Cerebellar nuclear complex (tissue), 1 donor: ENCODE measurements at places on chromosomes 12 and 14.

DNA sequence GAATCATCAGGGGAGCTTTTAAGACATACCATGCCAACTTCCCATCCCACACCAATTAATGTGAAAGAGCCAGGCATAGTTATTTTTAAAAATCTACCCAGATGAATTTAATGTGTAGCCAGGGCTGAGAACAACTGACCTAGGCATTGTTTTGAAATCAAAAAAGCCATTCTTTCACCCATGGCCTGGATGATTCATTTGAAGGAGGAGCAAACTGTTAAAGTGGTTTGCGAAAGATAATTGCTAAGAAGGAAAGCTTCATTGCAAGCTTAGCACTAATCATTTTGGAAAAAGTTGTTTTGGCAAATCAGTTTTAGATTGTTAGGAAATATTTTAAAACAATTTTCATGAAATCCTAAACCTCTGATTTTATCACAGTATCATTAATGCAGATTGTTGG, 2.1 kb upstream of the GTSF1 start:
- no peak for DNase-seq

GRCh38 chr12:83666690-83667089, 980.0 kb downstream of the TMTC2 start:
- no peak for DNase-seq

GRCh38 chr12:27970401-27971120, 2.0 kb downstream of the PTHLH start:
- DNase-seq = no peak

GRCh38 chr14:69246331-69246730, 13.6 kb upstream of the GALNT16 start:
- no peak for DNase-seq

- DNase-seq = no peak
Observed at GRCh38 chr14:40847480-40847879, 759.2 kb upstream of the LRFN5 start.

- no peak for DNase-seq
Observed at GRCh38 chr12:105393587-105393986, 63.1 kb downstream of the C12orf75 start.

GRCh38 chr14:104770851-104771272, 17.9 kb downstream of the SIVA1 start:
- DNase-seq = no peak

DNA sequence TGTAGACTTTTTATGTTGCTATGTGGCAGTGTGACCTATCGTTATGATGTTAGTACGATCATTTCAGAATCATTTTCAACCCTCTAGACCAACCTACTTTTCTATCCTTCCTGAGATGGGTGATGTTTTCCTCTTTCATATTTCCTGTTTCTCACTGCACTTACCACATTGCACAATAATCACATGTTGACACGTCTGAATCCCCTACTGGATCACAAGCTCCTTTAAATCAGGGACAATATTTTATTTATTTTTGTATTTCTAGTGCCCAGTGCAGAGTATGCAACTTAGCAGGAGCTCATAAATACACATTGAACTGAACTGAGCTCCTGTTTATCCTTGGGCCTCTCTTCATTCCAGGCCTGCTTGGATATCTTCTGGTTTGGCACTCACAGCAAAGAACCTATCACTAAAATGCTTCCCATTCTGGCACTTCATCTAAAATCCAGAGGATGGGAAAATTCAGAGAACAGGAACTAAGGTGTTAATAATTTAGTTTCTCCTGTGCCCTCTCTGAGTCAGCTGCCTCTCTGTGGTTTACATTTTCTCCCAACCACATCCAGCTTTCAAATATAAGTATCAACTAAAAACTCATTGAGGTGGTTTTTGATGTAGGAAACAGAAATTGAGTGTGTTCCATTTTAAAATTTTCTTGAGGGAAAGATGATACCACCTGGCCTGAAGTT, 69.4 kb upstream of the DYRK2 start:
- DNase-seq = no peak

DNA sequence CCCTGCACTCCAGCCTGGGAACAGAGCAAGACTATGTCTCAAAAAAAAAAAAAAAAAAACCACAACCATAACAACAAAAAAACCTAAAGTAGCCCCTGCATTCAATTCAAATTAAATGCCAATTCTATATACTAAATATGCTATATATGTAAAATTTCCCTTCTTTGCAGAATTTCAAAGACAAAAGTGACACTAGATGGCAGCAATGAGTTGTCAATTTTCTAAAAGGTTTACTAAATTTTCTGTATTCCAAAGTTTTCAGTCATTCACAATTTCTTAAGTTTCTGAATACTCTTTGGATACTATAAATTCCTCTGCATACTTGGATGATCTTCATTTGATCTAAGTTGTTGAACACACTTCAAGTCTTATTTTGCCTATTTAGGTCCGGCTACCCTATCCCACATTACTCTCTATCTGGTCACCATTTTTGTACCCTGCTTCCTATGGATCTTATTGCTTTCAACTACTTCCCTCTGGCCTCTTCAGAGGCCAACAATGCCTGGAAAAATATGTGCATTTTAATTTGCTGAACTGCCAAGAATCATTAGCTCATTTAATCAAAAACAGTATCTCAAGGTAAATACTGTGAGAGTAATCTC, 27.9 kb downstream of the HNRNPC start:
- DNase-seq = no peak

DNA sequence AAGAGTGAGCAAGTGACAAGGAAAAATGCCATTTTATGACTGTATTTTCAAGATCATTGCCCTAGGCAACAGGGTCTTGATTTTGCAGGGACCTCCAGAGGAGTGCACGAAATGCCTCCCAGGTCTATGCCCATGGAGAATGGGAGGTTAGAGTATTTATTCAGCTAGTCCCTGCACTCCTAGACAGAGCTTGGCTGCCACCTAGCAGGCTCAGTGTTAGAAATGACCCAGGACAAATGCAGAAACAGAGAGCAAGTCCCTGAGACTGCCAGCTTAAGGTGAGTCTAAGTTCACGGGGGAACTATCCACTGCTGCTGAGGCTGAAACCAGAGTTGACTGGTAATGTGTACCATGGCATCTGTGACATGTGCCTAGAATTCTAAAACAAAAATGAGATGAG, 506.4 kb downstream of the MED13L start:
- no peak for DNase-seq

DNA sequence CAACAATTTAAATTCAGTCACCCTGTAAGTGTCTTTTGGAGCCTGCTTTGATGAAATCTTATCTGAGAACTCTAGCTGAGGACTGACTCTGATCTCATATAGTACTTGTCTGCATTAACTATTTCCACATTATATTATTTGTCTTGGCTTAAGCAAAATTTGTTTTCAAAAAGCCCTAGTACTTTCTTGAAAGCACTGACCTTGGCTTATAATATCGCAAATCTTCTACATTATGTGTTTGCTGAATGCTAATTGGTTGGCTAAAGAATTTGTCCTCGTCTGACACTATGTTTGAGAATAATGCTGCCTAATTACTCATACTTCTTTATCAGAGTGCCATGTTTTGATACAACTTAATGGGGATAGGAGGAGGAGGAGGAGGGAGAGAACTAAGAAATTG, 46.9 kb upstream of the FLRT2 start:
- DNase-seq = no peak

DNA sequence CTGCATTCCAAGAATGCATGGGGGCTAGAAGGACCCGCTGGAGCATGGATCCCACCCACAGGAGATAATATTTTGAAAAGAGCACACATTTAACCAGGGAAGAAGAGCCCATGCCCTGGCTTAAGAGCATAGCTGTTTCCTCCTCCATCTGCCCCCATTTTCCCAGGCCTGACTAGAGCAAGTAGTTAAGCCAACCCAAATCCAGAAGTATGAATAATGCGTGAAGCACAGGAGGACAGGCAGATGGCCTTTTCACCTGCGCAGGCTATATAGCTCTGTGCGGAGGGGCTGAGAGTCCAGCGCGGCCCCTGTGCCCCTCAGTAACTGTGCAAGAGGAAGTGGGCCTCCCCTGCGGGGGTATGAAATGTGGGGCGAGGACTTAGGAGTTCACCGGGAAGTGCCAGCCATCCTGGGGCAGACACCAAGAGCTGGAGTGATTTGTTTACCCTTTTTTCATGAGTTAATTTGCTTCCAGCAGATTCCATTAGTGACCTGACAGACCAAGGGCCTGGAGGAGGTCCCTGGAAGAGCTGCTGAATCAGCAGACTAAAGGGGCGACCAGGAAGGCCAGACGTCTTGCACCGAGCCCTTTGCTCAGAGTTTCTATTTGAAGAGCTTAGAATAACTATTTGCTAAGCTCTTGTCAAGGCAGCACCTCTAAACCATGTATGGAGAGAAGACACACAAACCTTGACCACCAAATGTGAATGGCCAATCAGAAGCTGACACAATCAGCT, 37.2 kb downstream of the DPF3 start:
- DNase-seq = no peak

DNA sequence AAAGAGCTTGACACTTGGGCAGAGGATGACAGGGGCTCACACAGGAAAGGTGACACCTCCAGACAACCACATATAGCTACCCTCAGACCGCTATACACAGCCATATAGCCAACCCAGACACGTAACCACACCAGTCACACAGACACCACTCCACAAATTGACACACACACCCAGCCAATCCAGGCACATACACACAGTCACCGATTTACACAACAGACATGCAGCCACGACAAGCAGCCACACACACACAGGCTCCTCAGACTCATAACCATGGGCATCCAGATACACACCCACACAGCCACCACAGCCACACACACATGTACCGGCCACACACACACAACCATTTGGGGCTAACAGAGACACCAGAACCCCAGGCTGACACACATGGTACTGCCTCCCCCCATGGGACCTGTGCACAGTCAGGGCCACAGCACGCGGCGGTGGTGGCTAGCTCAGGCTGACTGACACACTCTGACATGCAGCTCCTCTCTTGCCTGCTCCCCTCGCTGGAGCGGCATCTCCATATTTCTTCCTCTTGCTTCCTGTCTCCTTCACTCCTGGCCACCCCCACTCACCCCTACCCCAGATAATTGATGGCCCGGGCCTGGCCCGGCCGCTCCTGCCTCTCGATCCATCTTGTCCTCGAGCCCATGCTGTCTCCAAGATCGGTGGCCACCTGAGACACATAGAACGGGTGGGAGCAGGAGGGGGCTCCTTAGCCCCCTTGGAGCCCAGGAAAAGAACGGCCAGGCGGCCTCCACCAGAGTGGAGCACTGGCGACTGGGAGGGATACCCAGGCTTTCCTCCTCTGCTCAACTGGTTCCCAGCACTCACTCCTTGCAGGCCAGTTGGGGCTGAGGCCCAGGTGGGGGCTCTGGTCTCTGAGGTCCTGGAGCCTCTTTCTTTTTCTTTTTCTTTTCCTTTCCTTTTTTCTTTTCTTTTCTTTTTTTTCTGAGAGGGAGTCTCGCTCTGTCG, 6.0 kb upstream of the SHMT2 start:
- DNase-seq = no peak

- no peak for DNase-seq
Observed at GRCh38 chr12:130868412-130868811, 3.5 kb upstream of the RAN start.

GRCh38 chr14:103521438-103521950, 1.1 kb downstream of the CKB start:
- DNase-seq = no peak

DNA sequence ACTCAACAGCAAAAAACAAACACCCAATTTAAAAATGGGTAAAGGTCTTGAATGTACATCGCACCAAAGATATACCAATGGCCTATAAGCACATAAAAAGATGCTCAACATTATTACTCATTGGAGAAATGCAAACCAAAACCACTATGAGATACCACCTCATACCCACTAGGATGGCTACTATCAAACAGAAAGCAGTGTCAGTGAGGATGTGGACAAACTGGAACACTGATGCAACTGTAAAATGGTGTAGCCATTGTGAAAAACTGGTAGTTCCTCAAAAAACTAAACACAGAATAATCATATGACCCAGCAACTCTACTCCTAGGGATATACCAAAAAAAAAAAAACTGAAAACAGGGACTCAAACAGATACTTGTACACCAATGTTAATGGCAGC, 49.3 kb downstream of the CDK17 start:
- no peak for DNase-seq

GRCh38 chr14:52025310-52025709, 36.0 kb downstream of the RTRAF start:
- DNase-seq = no peak

DNA sequence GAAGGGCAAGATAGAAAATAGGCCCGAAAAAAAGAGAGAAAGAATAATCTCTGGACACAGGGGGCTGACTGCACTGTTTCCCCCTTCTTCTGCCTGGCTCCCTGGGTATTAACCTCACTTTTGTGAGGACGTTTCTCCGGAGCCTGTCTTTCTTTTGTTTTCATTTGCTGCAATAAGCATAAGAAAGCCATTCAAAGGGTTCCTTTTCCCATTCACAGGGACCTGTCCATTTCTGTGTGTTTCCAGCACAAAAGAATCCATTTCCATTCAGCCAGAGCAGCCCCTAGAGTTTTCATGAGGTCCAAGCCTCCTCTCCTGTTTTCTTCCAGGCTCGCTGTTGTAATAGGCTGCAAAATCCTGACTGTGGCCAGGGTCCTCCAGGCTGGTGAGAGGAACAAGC, 16.8 kb downstream of the PLXNC1 start:
- no peak for DNase-seq

GRCh38 chr14:82342596-82342995, 808.9 kb upstream of the SEL1L start:
- no peak for DNase-seq

DNA sequence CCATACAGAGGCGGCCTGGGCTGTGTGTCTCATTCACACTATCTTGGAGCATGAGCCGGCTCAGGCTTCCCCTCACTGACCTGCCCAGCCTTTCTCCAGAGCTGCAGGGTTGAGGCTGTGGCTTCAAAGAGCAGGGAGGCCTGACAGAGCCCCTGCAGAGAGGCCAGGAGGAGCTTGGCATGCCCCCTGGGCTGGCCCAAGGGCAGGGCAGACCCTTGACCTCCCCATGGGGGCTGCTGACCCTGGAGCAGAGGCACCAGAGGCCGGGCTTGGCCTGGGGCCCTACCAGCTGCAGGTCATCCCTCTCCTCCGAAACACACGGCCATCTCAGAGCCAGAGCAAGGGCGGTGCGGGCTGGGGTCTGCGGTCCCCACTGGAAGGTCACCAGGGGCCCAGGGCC, 46.6 kb upstream of the FZD10 start:
- no peak for DNase-seq

DNA sequence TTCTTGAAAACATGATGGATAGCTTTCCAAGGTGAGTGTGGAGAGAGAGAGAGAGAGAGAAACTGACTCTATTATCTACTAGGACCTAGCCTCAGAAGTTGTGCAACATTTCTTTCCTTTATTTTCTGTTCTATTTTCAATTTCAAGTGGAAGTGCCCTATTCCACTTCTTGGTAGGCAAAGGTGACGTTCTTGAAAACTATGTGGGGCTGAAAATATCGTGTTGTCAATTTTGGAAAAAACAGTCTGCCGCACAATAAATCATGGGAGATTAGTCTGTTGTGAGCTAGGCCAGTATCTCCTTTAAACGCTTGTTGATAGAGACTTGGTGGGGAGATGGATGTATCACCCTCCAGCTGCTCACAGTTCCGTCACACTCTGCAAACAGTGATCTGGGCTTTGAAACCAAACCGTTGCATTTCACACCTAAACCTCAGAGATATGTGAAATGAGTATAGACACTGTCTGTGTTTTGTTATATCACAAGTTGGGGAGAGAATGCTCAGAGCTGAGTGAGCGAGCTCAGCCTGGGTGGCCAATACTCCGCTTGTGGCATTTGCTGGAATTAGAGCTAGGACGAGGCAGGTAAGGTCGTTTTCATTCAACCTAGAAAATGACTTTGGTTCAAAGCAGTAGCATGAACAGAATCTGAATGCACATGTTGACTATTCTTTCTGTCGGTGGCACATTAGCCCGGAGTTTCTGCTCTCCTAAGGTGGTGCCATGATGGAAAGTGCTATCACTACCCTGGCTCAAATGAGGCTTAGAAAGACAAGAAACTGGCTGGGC, 75.1 kb upstream of the ST8SIA1 start:
- DNase-seq = no peak
